ENCODE measurements at places on chromosomes 5 and 9. TPM values are rescaled to one million over a fixed set of nuclear protein-coding genes. Genes with fewer than 3 reads are reported as not detected.

- DNase-seq: no peak
Observed at GRCh38 chr5:534743-535671, 10.8 kb upstream of the SLC9A3 start.

- no peak for DNase-seq
Observed at GRCh38 chr5:102866237-102866600, 111.1 kb downstream of the PAM start.

DNA sequence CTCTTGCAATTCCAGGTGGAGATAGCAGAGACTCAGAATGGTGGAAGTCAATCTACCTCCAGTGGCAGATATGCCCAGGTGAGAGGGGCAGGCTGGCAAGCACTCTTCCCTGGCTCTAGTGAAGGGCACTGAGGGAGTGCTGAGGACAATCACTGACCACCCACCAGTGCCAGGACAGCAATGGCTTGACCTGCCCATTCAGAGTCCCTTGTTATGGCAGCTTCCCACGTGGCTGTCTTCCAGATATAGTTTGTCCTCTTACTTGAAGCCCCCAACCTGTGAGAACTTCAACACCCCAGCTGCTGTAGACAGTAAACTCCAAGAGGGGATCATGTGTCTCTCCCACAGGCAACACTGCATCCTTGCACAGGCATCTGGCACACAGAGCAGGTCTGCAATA lies 104.7 kb downstream of the LHFPL2 start:
- no peak for DNase-seq

DNA sequence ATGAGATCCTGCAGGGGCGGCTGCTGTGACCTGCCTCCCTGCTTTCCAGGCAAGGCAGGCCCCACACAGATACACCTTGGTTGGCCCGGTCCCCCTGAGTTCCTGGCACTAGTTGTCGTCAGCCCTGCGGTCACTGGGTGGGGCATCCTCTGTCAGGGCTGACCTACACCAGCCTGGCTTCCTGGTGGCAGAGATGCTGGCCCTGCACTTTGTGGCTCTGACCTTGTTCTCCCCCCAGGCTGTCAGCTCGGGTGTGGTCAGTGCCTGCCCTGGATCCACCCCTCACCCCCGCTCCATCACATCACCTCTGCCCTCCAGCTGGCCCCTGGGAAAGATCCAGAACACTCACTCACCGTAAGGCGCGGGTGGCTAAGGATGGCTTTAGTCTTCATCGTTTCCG lies 74.1 kb downstream of the PHF2 start:
- DNase-seq: no peak

DNA sequence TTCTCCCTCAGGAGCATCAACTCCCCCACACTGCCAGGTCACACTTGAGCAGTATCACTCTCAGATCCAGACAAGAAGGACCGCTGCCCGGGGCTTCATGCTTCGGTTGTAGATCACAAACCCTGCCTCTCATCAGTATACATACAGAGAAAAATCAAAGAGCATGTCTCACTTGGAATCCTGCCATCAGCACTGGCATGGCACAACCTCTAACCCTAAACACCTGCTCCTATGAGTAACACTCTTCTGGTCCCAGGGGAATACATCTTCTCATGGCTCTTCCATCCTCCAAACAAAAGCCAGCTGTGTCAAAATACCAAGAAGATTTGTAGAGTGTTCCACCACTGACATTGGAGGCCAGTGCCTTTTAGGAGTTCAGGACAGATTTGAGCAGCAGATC lies 84.8 kb upstream of the MIER3 start:
- no peak for DNase-seq

DNA sequence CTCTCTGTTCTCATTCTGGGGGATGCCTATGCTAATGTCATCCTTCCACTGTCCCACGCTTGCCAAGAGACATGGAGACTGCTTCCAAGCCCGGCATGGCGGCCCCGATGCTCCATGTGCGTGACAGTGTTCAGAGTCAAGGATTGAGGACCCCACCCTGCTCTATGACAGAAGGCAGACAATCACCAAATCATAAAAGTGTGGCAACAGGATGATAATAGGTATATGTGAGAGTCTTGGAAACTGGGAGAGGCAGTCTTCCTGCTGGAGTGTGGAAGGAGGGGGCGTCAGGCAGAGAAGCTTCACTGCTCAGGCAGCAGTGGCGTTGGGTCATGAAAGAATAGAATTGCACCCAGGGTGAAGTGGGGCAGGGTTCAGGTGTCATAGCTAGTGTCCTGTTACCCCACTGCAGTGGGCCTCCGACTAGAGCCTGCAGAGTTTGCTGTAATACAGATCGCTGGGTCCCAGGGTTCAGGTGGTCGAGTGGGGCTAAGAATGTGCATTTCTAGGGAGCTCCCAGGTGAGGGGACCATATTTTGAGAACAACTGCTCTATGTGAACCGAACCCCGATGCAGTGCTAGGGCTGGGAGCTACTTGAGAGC lies 12.5 kb upstream of the GADD45G start:
- DNase-seq: no peak

DNA sequence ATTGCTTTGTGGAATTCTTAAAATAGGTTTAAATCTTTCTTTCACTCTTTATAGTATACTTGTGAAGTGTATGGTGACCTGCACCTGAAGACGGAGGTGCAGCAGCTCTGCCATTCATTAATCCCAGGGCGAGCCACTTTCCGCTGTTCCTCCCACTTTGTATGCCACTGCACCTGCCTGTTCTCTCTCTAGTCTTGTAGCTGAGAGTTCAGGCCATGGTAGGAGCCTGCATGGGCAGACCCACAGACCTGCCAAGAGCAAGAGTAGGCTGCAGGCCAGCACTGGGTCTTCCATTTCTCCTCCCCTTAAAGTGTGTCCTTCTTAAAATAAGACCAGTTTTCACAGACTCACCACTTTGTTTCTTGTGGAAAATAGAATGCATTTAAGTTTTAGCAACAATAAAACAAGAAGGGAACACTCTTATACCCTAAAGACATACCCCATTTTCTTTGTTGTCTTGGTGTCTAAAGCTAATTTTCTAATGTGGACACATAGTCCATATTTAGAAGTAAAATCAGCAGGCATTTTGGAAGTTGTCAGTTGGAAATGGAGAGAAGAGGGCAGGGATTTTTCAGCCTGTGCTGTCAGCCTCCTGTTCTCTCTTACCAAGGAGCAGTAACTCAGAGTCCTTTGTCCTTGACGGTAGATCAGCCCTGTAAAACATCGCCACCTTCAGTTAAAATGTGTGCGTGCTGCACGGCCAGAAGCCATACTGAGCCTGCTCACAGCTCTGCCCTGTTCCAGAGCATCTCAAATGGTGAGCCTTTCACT lies 103.2 kb downstream of the SNCAIP start:
- peak; percentile 52 for DNase-seq

DNA sequence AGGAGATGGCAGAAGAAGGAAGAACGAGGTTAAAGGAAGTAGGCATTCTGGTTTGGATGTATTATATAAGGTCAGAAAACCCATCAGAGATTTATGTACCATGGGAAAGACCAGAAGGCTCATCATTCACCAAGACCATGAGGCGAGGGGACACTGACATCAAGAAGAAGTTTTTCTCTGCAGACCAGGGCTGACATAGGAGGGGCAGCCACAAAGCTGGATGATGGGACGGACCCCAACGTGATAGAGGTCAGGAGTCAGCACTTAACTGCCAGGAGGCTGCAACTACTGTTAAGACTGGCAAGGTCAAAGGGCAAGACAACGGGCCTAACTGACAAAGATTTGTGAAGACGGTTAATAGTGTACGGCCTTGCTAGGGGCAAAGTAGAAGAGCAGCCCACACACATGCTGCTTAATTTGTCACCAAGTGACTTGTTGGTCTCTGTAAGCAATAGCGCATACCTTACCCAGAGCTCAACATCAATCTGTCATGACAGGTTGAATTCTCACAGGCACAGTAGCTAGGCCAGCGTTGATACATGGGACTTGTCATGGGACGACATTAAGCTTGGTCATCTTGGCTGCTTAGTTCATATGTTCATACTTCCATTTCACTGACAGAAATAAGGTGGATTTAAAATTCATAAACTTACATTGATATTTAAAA lies 579.7 kb upstream of the CDH10 start:
- DNase-seq: no peak

DNA sequence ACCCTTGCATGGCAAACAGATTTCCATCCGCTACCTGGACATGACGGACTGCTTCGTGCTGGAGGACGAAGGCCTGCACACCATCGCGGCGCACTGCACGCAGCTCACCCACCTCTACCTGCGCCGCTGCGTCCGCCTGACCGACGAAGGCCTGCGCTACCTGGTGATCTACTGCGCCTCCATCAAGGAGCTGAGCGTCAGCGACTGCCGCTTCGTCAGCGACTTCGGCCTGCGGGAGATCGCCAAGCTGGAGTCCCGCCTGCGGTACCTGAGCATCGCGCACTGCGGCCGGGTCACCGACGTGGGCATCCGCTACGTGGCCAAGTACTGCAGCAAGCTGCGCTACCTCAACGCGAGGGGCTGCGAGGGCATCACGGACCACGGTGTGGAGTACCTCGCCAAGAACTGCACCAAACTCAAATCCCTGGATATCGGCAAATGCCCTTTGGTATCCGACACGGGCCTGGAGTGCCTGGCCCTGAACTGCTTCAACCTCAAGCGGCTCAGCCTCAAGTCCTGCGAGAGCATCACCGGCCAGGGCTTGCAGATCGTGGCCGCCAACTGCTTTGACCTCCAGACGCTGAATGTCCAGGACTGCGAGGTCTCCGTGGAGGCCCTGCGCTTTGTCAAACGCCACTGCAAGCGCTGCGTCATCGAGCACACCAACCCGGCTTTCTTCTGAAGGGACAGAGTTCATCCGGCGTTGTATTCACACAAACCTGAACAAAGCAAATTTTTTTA lies 242.9 kb downstream of the MARCHF11 start:
- no peak for DNase-seq

GRCh38 chr5:16550316-16550952 lies 66.4 kb downstream of the RETREG1 start:
- peak; percentile 74 for DNase-seq

GRCh38 chr5:345404-346195 lies 24.1 kb downstream of the AHRR start:
- DNase-seq: no peak

- no peak for DNase-seq
Observed at GRCh38 chr5:94463739-94464138, 154.7 kb downstream of the KIAA0825 start.

GRCh38 chr5:74660873-74661272 lies 20.3 kb upstream of the ENC1 start:
- DNase-seq: no peak

DNA sequence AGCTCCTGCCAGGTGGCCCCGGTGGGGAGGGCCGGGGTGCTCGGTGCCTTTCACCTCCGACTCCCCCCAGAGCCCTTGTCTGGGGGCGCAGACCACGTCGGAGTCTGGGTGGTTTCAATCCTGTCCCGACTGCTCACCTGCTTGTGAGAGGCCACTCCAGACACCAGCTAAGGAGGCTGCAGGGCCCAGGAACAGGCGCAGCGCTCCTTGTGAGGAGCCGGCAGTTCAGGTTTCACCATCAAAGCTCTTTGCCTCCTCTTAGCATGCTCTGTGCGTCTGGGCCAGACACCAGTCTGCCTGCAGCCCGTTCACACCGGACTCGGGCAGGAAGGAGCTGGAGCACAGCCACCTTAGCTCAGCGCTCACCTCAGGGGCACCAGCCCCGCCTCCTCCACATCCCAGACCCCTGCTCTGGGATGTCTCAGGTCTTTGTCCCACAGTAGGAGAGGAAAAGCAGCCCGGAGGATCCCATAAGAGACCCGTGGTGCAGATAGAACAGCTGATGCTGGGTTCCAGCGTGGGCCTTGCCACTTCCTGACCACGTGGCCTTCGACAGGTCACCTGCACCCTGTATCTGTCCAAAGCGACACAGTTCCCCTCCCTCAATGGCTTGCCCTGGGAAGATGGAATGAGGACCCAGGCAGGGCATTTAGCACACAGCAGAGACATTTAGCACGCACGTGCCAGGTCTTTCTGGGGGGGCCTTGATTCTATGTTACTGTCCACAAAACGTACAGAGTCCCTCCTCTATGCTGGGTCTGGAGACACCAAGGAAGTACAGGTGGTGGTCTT lies 106.2 kb upstream of the LMX1B start:
- DNase-seq: no peak

- DNase-seq: no peak
Observed at GRCh38 chr9:107119735-107120134, 163.3 kb upstream of the RAD23B start.

- no peak for DNase-seq
Observed at GRCh38 chr9:120161776-120162175, 418.2 kb downstream of the CDK5RAP2 start.

DNA sequence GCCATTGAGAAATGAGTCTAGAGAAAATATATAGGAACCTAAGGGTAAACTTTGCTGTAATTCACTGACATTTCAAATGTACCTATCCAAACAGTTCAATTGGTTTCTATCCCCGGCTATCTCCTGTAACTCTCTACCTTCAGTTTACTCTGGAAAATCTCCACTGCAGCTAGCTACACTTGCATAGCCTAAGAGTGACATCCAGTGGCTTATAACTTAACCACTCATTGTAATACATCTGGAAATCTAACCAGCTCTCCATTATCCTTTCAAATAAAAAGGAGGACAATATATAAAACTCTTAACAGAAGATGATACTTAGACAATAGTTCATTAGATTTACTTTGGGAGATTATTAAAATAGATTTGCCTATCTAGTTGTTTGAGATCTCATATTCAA lies 35.3 kb upstream of the SPDL1 start:
- no peak for DNase-seq

DNA sequence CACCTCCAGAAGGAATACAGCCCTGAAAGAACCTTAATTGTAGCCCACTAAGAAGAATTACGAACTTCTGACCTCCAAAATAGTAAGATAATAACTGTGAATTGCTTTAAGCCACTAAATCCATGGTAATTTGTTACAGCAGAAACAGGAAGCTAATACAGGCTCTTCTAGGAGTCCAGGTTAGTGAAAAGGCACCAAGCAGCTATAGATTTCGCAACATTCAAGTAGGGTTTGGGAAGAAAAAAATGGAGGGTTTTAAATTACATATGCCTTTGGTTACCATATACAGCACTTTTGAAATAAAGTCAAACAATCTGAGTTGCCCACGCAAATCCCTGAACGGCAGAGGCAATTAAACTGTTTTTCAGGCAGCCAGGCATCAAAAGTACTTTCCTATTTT lies 1.7 kb upstream of the ACTL7A start:
- DNase-seq: no peak

The CLTA gene
- total RNA-seq: 224 TPM

The PTGDS gene
- total RNA-seq: not detected

The FAM221B gene
- total RNA-seq: not detected

The MCIDAS gene
- 3.6 TPM for total RNA-seq

The MYMK gene
- total RNA-seq: not detected

The CDO1 gene
- total RNA-seq: not detected

The OLFM1 gene
- total RNA-seq: 37.9 TPM

The PCDHGA4 gene
- 0.79 TPM for total RNA-seq
